ENCODE measurements at places on chromosomes 2 and 18. TPM values are rescaled to one million over a fixed set of nuclear protein-coding genes. Genes with fewer than 3 reads are reported as not detected.

The COPS8 gene
- 46.9 TPM for total RNA-seq

The RTP5 gene
- total RNA-seq: not detected

DNA sequence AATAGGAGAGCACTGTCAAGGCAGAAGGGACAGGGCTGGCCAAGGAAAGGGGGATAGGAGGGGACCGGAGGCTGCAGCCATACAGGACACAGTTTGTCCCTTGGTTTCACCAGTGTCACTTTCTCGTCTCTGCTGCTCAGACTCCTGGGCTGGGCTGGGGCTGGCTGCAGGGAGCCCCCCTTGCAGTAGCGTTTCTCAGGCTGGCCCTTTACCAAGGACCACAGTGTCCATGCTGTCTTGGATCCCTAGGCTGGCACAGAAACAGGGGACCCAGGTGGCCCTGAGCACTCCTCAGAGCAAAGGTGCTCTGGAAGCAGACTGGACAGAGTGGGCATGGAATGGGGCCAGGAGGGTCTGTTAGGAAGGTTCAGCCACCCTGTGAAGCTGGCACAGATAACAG, 34.8 kb downstream of the ATOH8 start:
- H3K36me3 ChIP-seq: no peaks in the 10 kb centered on the region
- H3K27me3 ChIP-seq: no peaks in the 10 kb centered on the region
- no peak for DNase-seq
- no peak overlapping the region for H3K4me3 ChIP-seq

The IL1F10 gene
- total RNA-seq: not detected

DNA sequence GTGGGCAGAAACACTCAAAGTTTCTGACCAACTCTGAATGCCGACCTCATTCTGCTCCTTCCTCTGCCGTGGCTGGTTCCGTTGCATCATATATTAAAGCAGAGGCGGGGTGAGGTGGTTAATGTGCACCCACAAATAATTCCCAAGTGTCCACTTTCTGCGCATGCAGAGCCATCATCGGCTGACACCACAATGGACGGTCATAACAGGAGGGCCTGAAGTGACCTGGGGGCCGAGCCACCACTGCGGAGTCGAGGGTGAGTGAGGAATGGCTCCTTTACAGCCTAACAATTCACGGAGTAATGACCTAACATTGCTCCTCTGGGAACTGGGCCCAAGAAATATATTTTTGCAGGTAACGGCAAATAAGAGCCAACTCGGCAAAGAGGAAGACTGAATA, 32.9 kb upstream of the GLI2 start:
- H3K27me3 ChIP-seq: no peaks in the 10 kb centered on the region
- H3K4me1 ChIP-seq: no peaks in the 10 kb centered on the region
- no peak overlapping the region for H3K4me3 ChIP-seq
- no peaks in the 10 kb centered on the region for H3K36me3 ChIP-seq
- H3K27ac ChIP-seq: no peak overlapping the region

The PROKR1 gene
- not detected for total RNA-seq

The FAM124B gene
- 1.7 TPM for total RNA-seq

GRCh38 chr18:59386909-59387686, 28.0 kb upstream of the LMAN1 start:
- no peaks in the 10 kb centered on the region for H3K27me3 ChIP-seq
- H3K4me1 ChIP-seq: no peaks in the 10 kb centered on the region
- H3K36me3 ChIP-seq: no peaks in the 10 kb centered on the region
- no peak for DNase-seq
- no peak overlapping the region for H3K4me3 ChIP-seq

GRCh38 chr18:34976123-34976522, 65.1 kb upstream of the MAPRE2 start:
- H3K27ac ChIP-seq: no peak overlapping the region
- H3K27me3 ChIP-seq: no peaks in the 10 kb centered on the region
- H3K4me1 ChIP-seq: peaks cover 17% of the 10 kb centered on the region
- no peak for DNase-seq

- no peak for DNase-seq
- H3K4me1 ChIP-seq: no peaks in the 10 kb centered on the region
- no peak overlapping the region for H3K4me3 ChIP-seq
- no peaks in the 10 kb centered on the region for H3K36me3 ChIP-seq
- H3K27ac ChIP-seq: no peak overlapping the region
These were observed 314.0 kb upstream of the REV1 start for GRCh38 chr2:99803846-99804245.

GRCh38 chr2:37812414-37812813, 112.7 kb upstream of the RMDN2 start:
- DNase-seq: no peak
- H3K36me3 ChIP-seq: no peaks in the 10 kb centered on the region
- no peak overlapping the region for H3K4me3 ChIP-seq
- no peaks in the 10 kb centered on the region for H3K27me3 ChIP-seq
- no peak overlapping the region for H3K27ac ChIP-seq

DNA sequence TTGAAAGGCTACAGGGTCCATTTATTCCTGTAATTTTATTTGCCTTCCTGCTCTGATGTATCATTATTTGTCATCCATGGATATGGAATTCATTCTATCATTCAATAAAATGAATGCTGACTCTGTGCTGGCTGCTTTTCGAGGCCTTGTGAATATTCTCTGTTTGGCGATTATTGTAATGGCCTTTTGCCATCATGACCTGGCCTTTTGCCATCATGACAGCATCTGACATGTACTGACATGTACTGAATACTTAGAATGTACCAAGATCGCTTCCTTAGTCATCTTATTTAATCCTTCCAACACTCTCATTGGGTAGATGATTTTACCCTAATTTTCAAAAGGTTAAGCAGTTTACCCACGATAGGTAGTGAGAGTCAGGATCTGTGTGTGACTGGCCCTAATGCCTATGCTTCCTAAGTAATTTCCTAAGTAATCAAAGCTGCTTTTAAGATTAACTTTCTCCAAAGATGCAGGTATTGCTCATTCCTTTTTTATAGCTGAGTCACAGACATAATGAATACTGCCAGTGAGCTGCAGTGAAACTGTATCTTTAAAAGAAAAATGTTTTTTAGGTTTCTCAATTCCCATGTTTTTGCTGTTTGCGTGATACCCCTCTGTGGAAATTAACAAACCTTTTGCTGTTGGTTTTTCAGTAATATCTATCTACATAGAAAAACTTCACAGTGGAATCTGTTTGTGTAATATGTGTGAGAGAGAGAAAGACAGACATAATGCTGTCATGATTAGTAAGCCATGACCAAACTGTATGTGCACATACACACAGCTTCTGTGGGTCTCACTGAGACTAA, 127.8 kb downstream of the CERS6 start:
- H3K27me3 ChIP-seq: no peaks in the 10 kb centered on the region
- H3K4me1 ChIP-seq: peaks cover 31% of the 10 kb centered on the region
- H3K27ac ChIP-seq: peak overlapping the region; percentile 11
- DNase-seq: no peak

GRCh38 chr2:63772061-63772460, 69.6 kb upstream of the UGP2 start:
- H3K36me3 ChIP-seq: no peaks in the 10 kb centered on the region
- H3K4me3 ChIP-seq: no peak overlapping the region
- no peak for DNase-seq
- no peak overlapping the region for H3K27ac ChIP-seq
- H3K27me3 ChIP-seq: no peaks in the 10 kb centered on the region
- no peaks in the 10 kb centered on the region for H3K4me1 ChIP-seq
